HT1080 (cell line): ENCODE measurements at places on chromosomes 12 and 14.

DNA sequence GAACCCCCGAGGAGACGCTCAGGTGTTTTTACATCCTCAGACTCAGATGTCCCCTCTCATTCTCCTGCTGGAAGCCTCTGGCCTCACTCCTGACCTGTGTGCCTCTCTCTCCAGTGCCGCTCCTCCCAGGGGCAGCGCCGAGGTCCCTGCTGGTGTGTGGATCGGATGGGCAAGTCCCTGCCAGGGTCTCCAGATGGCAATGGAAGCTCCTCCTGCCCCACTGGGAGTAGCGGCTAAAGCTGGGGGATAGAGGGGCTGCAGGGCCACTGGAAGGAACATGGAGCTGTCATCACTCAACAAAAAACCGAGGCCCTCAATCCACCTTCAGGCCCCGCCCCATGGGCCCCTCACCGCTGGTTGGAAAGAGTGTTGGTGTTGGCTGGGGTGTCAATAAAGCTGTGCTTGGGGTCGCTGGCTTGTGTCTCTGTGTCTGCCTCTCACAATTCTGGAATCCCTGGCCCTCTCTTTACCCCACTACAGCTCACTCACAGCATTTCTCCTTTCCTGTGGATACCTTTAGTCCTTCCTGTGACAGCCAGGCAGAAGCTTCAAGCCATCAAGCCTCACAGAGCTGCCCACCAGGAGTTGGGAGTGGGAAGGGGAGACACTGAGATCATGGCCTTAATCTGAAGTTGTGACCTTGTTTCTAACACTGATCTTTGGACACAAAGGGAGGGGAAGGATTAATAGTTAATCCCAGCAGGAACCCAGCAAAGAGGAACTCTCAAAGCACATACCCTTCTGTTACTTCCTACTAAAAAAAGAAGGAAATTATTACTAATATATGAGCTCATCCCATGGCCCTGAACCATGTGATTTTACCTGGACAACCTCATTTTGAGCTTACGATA is 1.1 kb upstream of the SOAT2 start:
- DNase-seq: no peak

GRCh38 chr12:91718326-91718725 is 427.3 kb downstream of the BTG1 start:
- DNase-seq: no peak

GRCh38 chr12:54082397-54082892 is 28.8 kb downstream of the HOXC4 start:
- DNase-seq: no peak

- DNase-seq: no peak
Measured at GRCh38 chr12:86530996-86531655, 274.9 kb upstream of the MGAT4C start.
